ENCODE measurements at places on chromosomes 1 and 21. TPM values are rescaled to one million over a fixed set of nuclear protein-coding genes. Genes with fewer than 3 reads are reported as not detected.

- DNase-seq: no peak
Measured at GRCh38 chr1:182111496-182111895, 50.0 kb upstream of the ZNF648 start.

DNA sequence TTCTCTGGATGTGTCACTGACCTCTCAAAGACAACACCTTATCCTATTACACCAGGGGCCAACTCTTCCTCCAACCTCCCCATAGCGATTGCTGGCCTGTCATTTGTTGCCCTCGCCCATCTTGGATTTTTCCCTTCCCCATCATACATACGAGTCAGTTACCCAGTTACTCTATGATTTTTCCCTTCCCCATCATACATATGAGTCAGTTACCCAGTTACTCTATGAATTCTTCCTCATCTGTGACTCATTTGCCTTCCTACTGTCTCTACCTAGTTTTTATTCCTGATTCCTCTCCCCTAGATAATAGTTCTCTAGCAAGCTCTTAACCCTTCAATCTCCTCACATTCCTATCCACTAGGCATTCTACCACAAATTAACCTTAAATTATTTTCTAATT lies 178.8 kb downstream of the NR5A2 start:
- DNase-seq: no peak

DNA sequence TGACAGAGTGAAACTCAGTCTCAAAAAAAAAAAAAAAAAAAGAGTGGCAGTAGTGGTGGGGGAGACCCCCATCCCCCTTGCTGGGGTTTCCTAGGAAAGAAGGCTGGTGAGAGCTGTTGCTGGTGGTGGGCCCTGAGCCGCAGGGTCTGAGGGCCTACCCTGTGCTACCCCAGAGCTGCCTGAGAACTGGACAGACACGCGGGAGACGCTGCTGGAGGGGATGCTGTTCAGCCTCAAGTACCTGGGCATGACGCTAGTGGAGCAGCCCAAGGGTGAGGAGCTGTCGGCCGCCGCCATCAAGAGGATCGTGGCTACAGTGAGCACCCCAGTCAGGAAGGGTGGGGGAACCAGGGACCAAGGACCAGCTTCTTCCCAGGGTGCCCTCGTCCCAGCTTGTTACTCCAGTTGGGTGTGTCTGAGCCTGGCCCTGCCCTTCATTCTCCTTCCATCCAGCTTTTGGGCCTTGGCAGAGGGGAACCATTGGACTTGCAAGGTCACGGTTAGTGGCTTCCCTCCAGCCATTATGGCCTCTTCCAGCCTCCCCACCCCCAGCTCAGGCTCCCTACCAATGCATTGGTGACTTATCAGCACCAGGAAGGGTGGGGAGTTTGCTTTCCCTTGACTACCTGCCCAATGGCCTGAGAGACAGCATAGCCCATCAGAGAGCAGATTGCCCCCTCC lies 10.5 kb downstream of the LDLRAP1 start:
- no peak for DNase-seq

DNA sequence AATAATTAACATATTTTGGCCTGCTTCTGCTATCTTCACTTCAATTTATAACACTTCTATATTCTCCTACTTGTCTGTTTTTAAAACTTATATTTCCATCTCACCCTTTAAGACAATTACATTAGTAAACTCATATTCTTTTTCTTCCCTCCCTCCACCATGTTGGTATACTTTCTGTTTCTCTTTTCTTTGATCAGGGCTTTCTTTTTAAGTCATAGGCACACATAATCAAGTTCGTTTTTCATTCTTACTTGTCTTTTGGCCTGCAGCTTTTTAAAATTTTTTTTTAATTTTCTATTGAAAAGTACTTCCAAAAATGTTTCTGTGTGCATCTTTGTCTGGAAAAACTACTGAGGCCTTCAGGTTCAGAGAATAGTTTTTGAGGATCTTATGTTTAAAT lies 2.3 kb downstream of the PYHIN1 start:
- DNase-seq: no peak

- peak; percentile 25 for DNase-seq
Measured at GRCh38 chr1:206540044-206540780, 32.9 kb downstream of the RASSF5 start.

GRCh38 chr1:172322219-172323061 lies 98.0 kb upstream of the C1orf105 start:
- peak; percentile 58 for DNase-seq

DNA sequence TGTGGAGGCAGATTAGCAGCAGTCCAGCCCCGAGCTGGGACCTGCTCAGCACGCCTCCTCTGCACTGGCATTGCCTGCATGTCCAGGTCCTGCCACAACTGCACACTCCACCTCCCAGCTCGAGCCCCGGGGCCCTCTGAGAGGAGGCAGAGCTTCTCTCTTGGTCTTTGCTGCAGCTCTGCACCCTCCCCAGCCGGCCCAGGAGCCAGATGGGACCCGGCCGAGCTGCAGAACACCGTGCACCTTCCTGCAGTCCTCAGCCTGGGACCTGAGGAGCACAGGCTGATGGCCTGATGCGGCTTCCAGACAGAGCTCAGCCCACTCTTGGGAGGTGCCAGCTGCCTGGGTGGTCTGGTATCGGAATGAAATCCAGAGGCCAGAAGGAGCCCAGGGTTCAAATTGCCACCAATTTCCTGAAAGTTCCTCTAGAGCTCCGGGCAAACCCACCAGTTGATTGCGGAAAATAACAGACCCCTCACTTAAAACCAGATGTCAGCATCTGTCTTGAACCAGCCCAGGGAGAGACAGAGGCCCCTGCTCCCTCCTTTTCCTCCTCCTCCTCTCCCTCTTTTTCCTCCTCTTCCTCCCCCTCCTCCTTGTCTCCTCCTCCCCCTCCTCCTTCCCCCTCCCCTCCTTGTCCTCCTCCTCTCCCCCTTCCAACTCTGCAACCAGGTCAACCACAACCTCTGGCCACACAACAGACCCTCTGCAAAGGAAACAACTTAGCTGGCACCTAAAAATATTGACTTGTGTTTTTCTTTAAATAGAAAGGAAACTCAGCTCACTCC lies 10.6 kb upstream of the SPSB1 start:
- DNase-seq: no peak

DNA sequence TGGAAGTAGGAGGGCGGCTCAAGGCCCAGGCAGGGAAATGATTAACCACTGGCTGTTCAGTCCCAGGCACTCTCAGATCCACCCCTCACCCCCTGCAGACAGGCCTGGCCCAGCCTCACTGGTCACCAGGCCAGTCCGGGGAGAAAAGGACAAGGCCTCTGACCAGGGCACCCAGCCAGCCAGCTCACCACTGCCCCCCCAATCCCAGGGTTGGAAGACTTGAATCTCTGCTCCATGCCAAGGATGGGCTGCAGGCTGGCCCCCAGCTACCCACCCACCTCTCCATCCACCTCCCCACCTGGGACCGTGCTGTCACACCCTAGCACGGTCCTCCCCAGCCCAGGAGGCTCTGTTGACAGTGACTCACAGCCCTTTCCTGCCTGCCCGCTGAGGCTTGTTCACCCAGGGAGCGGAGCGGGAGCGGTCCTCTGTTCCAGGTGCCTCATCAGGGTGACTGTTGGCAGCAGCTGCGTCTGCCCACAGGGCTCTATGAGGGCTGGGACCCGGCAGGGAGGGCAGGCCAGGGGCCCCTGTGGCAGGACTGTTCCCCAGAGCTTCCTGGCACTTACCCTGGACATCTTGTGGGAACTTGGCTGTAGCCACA lies 2.2 kb downstream of the LAD1 start:
- no peak for DNase-seq

DNA sequence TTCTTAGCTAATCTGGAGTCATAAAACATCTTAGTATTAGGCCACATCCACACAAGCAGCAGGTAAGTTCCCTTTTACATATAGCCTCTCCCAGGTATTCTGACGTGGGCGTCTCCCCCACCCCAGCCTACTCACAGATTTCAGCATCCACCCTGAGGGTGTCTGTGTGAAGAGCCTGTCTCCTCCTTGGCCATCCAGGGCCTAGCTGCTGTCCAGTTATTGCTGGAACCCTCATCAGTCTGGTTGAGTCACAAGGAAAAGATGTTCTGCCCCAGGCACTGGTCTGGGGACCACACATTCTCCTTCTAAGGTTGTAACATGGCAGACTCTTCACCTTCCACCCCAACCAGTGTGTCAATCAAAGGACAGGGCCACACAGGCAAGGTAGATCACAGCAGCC lies 57.6 kb downstream of the ETS2 start:
- DNase-seq: no peak

The HCRTR1 gene
- 0.50 TPM for polyA plus RNA-seq

- no peak for DNase-seq
Measured at GRCh38 chr1:59409549-59409948, 112.7 kb downstream of the FGGY start.

- DNase-seq: no peak
Measured at GRCh38 chr1:170318141-170318540, 172.4 kb downstream of the NTMT2 start.
